ENCODE measurements at places on chromosomes 4 and X.

DNA sequence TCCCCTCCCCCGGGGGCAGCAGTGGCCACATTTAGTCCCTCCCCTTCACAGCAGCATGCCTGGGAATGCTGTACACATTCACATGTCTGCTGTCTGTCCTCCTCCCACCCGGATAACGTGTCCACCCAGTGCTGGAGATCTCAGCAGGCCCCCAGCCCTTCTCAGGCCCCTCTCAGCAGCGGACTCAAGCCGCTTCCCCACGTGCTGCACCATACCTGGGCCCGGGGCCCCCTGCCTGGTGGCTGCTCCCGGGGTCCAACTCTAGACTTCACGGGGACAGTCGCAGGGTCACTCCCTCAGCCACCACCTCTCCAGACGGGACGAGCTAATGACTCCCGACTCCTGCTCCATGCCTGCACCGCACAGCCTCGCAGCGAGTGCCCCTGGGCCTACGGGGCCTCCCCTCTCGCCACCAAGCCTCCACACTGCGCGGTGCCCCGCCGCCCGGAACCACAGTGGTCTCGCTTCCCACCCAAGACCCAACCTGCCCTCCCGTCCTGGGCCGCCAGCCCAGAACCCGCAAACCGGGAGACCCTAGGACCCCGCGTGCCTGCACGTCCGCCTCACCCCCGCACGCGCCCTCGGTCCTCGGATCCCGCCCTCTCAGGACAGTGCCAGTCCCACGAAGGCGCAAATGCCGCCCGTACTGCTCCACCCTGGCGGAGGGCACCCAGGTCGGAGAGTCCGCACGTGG lies 1.3 kb upstream of the PCGF3 start:
- no peak for DNase-seq

- DNase-seq, result no peak
Measured at GRCh38 chrX:124720532-124720931, 374.2 kb downstream of the SH2D1A start.

DNA sequence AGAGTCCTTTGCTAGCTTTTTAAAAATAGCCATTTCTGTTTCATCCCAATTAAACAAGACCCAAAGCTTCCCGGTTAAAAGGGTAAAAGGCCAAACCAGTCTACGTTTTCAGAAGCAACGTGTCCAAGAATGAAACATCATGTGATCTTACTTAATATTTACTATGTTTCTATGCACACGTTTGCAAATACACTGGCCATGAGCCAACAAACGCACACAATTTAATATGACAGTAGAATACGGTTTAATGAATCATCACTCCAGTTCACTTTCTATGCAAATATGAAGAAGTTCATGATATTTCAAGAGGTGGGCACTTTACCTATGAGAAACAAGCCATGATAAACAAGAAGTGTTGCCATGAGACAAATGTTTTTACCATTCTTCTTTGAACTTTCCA lies 4.3 kb downstream of the NR0B1 start:
- DNase-seq, result no peak

DNA sequence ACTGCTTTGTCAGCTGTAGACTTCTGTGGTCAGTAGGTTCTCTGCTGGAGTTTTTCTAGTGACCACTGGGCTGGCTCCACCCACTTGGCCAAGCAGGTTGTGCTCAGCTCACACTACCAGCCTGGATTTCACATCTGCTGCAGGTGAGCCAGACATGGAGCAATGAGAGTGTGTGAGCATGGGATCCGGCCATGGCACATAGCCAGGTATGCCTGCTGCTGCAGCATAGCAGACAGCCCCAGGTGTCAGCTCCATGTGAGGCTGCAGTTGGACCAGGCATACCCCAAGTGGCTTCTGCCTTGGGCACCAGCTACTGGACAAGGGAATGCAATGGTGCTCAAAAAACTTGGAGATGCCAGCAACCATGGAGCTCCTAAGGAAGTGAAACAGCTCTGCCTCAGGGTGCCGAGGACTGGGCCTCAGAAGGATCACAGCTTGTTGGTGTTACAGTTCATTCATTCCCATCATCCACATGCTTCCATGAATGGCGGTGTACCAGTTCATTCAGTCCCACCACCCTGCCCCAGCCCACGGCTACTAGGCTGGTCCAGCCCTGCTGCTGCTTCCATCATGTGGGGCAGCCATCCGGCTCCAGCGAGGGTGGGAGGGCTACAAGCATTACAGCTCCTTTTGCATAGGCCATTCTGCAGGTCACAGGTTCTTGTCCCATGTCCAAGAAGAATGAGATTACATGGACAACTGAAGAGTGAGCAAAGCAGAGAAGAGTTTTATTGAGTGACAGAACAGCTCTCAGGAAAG lies 389.1 kb upstream of the PCDH7 start:
- no peak for DNase-seq

- no peak for DNase-seq
Measured at GRCh38 chr4:85861064-85861765, 386.3 kb downstream of the ARHGAP24 start.

DNA sequence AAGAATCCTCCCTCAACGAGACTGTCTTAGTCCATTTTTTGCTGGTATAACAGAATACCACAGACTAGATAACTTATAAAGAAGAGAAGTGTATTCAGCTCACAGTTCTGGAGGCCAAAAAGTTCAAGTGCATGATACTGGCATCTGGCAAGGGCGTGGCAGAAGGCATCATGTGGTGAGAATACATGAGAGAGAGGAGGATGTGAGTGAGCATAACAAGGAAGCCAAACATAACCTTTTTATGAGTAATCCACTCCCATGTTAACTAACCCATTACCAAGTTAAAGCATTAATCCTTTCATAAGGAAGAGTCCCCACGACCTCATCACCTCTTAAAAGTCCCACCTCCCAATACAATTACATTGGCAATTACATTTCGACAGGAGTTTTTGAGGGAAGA lies 504.6 kb downstream of the IQCM start:
- peak; percentile 13 for DNase-seq

DNA sequence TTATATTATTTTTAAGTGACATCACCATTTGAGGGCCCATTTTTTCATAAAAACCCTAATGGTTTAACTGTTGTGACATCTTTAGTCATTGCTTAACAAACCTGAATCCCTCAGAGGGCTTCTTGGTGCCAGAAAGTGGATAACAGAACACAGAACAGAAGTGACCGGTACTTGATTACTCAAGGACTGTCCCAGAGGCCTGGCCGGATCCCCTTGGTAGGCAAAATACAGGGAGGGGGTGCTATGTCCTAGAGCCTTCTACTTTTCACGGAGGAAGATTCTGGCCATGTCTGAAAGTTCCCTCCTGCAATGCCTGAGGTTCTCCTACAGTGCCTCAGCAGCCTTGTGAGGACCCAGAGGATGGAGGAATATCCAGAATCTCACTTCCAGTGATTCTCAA lies 94.3 kb upstream of the DCLK2 start:
- no peak for DNase-seq

DNA sequence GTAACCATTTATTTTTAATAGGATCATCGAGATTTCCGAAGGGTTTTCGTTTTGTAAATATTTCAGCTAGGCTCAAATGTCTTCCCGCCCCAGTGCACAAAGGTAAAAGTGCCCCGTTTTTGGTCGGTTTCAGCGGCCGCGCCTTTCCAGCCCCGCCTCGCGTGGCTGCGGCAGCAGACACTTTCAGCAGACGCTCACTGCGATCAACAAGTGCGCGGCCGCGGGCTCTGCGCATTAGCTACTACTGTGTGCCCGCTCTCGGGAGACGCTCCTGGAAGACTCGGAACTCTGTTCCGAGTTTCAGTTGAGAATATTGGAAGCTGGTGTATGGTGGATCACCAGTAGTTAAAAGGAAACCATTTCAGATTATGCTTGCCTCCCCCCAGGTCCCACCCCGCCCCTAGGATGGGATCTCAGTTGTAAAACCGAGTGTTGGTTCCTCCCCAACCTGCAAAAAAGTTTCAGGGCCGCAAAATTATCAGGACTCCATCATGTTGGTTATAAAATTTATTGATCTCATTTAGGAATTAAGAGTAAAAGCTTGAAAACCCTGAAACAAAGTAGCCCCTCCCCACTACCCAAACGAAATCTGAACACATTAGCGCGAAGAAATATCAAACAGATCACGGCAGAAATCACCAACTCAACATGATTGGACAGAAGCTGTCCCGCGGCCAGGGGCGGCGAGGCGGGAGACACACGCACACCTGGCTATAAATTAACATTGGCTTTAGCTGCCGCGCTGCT lies 2.2 kb downstream of the SOX3 start:
- no peak for DNase-seq

- no peak for DNase-seq
Measured at GRCh38 chrX:113770071-113770470, 813.8 kb upstream of the HTR2C start.

- no peak for DNase-seq
Measured at GRCh38 chr4:169252339-169253112, 18.2 kb downstream of the SH3RF1 start.

GRCh38 chr4:74900862-74901261 lies 32.1 kb upstream of the PARM1 start:
- DNase-seq, result no peak

Data from GM03348 (cell line).